ENCODE measurements at places on chromosomes 3 and 15. TPM values are rescaled to one million over a fixed set of nuclear protein-coding genes. Genes with fewer than 3 reads are reported as not detected.

GRCh38 chr3:933326-933725 is 159.5 kb upstream of the CNTN6 start:
- no peak for DNase-seq

- DNase-seq = no peak
Observed at GRCh38 chr3:66396161-66396760, 104.6 kb downstream of the LRIG1 start.

GRCh38 chr15:92886815-92887214 is 13.3 kb upstream of the CHD2 start:
- DNase-seq = no peak

GRCh38 chr15:42788725-42789124 is 51.8 kb upstream of the CDAN1 start:
- no peak for DNase-seq

DNA sequence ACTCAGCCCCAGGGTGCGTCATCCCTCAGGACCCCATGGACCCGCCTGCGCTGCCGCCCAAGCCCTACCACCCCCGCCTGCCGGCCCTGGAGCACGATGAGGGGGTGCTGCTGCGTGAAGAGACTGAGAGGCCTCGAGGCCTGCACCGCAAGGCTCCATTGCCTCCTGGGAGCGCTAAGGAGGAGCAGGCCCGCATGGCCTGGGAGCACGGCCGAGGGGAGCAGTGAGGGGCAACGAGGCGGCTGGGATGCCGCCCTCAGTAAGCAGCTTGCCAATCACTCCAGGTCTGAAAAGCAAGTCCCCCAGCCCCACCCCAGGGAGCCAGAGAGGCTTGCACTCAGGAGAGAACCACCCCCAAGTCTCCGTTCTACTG is 3.8 kb upstream of the MANF start:
- no peak for DNase-seq

- DNase-seq = no peak
Observed at GRCh38 chr3:130755666-130756065, 9.0 kb upstream of the PIK3R4 start.

- peak; percentile 80 for DNase-seq
Observed at GRCh38 chr3:149640976-149641728, 16.7 kb downstream of the WWTR1 start.

DNA sequence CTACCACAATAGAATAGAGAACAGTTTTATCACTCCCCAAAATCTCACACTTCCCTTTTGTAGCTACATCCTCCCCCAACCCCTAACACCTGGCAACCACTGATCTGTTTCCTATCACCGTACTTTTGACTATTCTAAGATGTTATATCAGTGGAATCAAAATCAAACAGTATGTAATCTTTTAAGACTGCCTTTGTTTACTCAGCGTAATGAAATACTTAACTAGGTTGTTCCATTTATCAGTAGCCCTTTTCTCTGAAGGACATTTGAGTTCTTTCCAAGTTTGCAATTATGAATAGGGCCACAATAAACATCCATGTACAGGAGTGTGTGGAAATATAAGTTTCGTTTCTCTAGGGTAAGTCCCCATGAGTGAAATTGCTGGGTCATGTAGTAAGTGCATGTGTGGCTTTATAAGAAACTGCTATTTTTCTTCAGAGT is 372.3 kb downstream of the SV2B start:
- DNase-seq = no peak

GRCh38 chr15:40161693-40162391 is 973 bp downstream of the BUB1B start:
- DNase-seq = no peak

DNA sequence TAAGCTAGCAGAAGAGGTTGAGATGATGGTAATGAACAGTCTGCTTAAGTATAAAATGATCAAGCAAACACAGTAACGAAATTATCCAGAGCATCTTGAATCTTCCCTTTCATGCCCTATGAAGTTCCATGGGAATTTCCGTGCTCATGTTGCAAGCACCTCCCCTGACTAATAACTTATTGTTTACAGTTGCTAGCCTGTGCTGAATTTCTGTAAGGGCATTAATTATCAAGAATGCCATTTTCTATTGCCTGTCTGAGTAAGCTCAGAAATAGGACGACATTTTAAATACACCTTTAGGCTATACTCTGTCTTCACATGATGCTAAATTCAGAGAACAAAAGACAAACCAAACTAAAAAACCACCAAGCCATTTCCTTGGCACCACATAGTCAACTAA is 257.5 kb upstream of the LRTM1 start:
- DNase-seq = no peak

GRCh38 chr3:65200310-65200970 is 512.6 kb upstream of the ADAMTS9 start:
- no peak for DNase-seq

DNA sequence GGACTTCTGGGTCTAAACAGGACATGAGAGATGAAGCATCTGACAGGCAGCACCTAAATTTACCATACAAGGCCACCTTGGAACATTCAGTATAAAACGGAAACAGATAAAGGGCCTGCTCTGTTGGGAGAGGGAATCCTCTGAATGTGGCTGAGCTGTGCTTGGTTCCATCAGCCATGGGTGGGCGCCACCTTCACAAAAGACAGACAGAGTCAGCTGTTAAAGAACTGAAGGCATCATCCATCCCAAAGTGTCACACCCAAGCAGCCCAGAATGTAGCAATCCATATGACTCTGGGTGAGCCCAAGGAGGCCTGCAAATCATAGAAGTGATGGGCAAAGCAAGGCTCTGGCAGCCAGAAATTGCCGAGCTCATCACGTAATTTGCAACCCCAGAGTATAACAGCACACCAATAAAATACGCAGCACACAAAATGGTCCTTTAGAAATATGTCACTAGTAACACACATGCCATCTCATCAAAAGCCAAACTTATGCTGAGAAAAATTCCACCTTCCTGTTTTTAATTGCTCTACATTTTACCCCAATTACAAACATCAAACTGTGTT is 24.8 kb upstream of the RBP1 start:
- no peak for DNase-seq

GRCh38 chr3:150783920-150784746 is 21.2 kb upstream of the SIAH2 start:
- DNase-seq = no peak

- peak; percentile 97 for DNase-seq
Observed at GRCh38 chr3:107987036-107987939, 103.5 kb downstream of the CD47 start.

DNA sequence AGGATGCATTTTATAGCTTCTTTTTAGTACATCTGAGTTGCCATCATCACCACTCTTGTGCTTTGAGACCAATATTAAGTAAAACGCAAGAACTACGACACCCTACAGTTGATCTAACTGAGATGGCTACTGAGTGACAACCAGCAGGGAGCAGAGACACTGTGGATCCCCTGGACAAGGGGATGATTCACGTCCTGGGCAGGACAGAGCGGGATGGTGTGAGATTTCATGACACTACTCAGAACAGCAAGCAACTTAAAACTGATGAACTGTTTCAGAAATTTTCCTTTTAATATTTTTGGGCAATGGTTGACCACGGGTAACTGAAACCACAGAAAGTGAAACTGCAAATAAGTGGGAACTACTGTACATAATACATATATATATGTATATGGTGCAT is 299.2 kb downstream of the ADAMTS17 start:
- no peak for DNase-seq

GRCh38 chr15:60374628-60375081 is 23.1 kb downstream of the ANXA2 start:
- peak; percentile 76 for DNase-seq

- no peak for DNase-seq
Observed at GRCh38 chr15:37133602-37134001, 33.3 kb upstream of the MEIS2 start.

GRCh38 chr3:193874997-193875593 is 260.9 kb upstream of the HES1 start:
- DNase-seq = no peak

GRCh38 chr15:39312984-39313383 is 267.9 kb upstream of the THBS1 start:
- no peak for DNase-seq

DNA sequence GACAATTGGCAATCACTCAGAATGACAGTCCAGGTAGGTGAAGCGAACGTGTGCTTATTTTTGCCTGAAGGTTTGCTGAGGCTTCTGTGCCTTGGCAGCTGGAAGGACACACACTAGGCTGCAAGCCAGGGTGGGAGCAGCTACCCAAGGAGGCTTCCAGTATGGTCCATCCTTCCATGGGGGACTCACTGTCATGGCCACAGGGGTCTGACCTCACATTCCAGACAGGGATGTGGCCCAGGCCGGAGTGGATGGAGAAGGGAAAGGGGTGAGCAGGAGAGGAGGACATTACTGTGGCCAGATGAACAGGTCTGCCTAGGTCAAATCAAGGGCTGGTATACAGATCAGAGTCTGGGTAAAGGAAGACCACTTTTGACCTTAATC is 247.7 kb downstream of the ADAMTS17 start:
- DNase-seq = no peak

GRCh38 chr15:89096664-89097063 is 8.4 kb downstream of the ABHD2 start:
- no peak for DNase-seq

- DNase-seq = no peak
Observed at GRCh38 chr3:63795438-63795837, 23.7 kb upstream of the C3orf49 start.

DNA sequence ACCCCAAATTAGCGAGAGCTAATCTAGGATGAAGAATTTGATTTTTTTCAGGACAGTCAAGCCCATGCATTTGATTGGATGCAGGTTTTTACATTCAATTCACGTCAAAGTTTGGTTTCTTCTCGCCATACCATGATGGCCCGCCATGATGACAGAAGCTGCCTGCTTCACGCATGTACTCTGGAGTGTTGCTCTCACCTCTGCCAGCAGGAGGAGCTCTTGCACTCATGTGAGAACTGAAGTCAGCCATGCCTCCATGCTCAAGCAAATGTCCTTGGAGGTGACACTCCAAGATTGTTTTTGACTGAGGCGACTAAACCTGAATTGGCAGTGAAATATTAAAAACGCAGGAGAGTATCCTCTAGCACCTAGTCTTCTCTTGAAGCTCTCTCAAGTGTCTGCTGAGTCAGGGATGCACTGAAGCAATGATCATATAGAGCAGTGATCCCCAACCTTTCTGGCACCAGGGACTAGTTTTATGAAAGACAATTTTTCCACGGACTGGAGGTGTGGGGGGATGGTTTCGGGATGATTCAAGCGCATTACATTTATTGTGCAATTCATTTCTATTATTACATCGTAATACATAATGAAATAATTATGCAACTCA is 120.9 kb downstream of the SAMMSON start:
- DNase-seq = peak; percentile 31

FAM219B gene
- total RNA-seq = 36.3 TPM

DOCK3 gene
- 0.43 TPM for total RNA-seq

ABI3BP gene
- total RNA-seq = not detected

MAP1A gene
- 0.72 TPM for total RNA-seq

CILP gene
- not detected for total RNA-seq

BUB1B gene
- total RNA-seq = 59.8 TPM

GPR149 gene
- total RNA-seq = not detected

GOLGA8J gene
- not detected for total RNA-seq

SPINK8 gene
- total RNA-seq = not detected

PARP16 gene
- total RNA-seq = 3.5 TPM

MPI gene
- 66.1 TPM for total RNA-seq

ARHGAP11A gene
- 35.5 TPM for total RNA-seq

LMCD1 gene
- total RNA-seq = 70.2 TPM

C3orf85 gene
- not detected for total RNA-seq

NR2F2 gene
- total RNA-seq = 17.7 TPM

CFAP100 gene
- total RNA-seq = not detected

ALG1L2 gene
- total RNA-seq = not detected

GABRG3 gene
- total RNA-seq = not detected
